ENCODE measurements at places on chromosomes 3 and 15.

DNA sequence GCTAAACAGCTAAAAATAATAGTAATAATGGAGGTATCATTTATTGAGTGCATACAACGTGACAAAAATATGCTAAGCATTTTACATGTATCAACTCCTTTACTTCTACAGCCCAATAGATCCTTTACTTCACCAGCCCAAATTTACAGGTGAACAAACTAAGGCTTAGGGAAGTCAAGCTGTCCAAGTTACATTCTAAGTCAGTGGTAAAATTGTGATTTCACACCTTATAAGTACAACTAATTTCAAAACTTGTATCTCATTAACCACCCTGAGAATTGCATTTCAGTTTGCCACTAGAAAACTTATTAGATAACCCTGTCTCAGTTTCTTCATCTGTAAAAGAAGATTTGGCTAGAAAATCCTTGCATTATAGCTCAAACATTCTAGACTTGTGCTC, 10.7 kb downstream of the SLC33A1 start:
- no peak for DNase-seq

DNA sequence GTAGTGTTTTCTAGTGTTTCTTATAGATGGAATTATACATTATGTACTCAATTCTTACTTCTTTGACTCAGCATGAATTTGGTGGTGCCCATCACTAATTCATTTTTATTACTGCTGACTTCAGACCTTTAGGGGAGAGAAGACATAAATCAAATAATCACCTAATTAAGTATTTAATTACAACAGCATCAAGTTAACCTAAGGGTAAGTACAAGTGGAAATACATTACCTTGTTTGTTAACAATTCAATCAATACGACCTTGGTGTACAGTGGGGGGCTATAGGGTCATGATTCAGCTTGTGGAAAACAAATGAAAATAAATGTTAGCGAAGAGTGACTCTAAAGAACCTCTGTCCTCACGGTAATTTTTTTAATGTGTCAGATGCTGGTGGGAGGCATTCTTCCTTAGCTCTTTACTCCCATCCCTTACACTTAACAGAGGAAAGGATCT, 538 bp upstream of the CAPN7 start:
- DNase-seq, result no peak

DNA sequence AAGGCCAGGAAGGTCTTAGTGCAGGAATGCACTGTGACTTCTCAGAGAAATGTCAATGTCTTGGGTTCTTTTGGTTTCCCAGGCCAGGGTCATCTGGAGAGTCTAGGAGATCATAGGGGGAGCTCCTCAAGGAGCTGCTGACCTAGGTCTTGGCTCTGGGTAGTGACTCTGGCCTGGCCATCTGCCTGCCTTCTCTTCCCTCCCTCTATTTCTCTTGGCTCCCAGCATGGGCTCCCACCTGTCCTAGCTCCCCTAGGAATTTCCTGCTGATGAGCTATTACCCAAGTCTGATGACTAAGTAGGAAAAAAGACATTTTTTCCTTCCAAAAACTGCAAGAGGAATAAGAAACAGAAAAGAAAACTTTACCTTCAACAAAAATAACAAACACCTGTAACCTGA, 57.4 kb downstream of the BSN start:
- no peak for DNase-seq

- DNase-seq, result no peak
Observed at GRCh38 chr3:195119461-195120266, 151.3 kb downstream of the XXYLT1 start.

DNA sequence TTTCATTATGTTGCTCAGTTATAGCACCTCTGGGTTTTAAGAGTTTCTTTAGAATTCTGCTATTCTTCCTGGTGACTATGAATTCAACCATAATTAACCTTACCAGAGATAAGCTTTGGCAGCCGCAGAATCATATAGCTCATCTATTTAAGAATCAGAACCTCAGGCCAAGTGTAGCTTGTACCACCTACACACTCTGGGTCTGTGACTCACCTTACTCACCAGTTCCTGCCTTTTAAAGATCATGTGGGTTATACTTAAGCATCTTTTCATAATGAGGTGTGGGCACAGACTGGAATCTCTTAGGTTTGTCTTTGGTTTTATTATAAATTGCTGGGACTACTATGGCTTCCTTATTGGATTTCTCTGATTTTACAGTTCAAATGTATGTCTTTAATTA, 21.9 kb downstream of the CDV3 start:
- DNase-seq, result no peak

DNA sequence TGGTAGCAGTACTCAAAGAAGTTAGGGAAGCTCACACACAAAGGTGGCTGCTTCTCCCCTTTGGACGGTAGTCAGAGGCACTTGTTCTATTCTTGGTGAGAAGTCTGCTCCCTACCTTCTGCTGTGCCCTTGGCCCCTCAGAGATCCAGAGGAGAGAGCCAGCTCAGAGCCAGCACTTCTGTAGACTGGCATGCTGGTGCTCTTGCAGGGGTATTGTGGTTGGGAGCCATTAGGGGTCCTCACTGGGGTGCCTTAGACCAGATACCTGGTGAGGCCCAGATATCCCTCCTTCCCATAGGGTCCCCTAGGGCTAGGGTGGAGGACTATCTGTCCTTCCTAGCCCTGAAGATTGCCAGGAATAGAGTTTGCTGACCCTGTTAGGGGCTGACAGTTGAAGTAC, 140.6 kb downstream of the EEFSEC start:
- DNase-seq, result no peak

- no peak for DNase-seq
Observed at GRCh38 chr15:72319360-72319984, 485 bp downstream of the CELF6 start.

DNA sequence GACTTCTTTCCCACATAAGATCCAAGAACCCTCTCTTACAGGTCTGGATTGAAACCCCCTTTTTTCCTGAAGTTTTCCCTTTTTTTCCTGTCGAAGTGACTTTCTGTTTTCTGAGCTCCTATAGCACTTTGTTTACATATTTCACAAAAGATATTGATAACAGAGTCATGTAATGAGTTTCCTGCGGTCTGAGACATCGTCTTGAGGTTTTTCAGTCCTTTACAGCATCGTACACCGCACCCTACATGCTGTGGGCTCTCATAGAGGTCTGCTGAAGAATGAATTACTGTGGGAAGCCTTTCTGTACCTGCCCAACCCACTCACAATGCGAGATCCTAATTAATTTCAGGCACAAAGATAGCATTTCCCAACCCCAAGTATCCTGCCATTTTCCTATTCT, 53.1 kb downstream of the MCF2L2 start:
- DNase-seq, result no peak

GRCh38 chr15:77634266-77634962, 1.7 kb upstream of the LINGO1 start:
- peak; percentile 26 for DNase-seq

GRCh38 chr3:136042608-136043221, 77.2 kb downstream of the PPP2R3A start:
- DNase-seq, result no peak

DNA sequence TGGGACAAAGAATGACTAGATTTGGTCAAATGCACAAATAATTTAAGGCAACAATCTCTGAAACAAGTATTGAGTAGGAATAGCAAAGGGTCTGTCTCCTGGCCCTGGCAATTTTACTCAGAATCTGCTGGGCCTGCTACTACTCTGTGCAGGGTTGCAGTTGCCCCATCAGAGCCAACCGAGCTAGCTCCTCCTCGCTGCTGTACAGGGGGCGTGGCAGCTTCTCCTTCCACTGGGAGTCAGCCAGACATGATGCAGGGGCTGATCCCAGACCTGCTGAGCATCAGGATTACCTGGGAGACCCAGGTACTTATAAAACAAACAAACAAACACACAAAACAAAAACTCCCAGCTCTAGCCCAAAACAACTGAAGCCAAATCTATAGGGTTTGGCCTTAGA, 30.5 kb upstream of the PXYLP1 start:
- no peak for DNase-seq

- no peak for DNase-seq
Observed at GRCh38 chr3:57675530-57675929, 17.3 kb downstream of the DENND6A start.

DNA sequence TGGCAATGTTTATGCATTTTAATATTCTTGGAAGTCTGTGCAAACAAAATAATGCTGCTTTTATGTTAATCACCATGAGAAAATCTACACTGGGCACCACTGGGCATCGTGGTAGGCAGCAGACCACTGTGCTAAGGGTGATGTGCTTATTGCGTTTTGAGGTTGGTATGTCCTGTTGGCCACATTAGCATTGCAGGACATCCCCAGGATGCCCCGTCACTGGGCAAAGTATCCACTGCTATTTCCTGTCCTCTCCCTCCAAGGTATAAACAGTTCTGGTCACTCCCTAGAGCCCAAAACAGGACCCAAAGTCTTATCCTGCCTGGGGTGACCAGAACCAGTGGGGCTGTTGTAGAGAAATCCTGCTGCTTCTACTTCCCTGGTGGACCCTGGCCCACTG, 284.2 kb upstream of the ROPN1 start:
- no peak for DNase-seq

- DNase-seq, result no peak
Observed at GRCh38 chr3:127650236-127650635, 21.3 kb downstream of the PODXL2 start.

GRCh38 chr3:39721076-39721475, 88.3 kb upstream of the MYRIP start:
- DNase-seq, result no peak

GRCh38 chr15:52717924-52718323, 38.7 kb upstream of the ATOSA start:
- DNase-seq, result no peak
